GM04503 (cell line): ENCODE measurements at places on chromosomes 2 and 18.

DNA sequence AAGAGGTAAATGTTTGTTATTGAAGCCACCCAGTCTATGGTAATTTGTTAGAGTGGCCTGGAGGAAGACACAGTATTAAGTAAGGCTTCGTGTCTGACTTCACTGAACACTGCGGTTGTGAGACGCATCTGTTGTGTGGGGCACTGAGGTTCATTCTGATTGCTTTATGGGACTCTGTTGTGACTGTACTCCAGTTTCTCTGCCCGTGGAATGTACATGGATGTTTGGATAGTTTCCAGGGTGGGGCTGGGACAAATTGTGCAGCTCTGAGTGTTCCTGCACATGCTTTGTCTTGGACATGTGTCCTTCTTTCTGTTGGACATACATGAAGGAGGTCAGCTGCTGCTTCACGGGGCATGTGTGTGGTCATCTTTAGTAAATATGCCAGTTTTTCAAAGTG, 58.6 kb downstream of the ODC1 start:
- peak; percentile 42 for DNase-seq

GRCh38 chr18:12598181-12598930, 59.6 kb downstream of the SPIRE1 start:
- DNase-seq = peak; percentile 19

GRCh38 chr2:73290049-73290839, 3.1 kb downstream of the EGR4 start:
- DNase-seq = no peak

- DNase-seq = no peak
Observed at GRCh38 chr2:235212501-235213158, 260.8 kb downstream of the SH3BP4 start.

DNA sequence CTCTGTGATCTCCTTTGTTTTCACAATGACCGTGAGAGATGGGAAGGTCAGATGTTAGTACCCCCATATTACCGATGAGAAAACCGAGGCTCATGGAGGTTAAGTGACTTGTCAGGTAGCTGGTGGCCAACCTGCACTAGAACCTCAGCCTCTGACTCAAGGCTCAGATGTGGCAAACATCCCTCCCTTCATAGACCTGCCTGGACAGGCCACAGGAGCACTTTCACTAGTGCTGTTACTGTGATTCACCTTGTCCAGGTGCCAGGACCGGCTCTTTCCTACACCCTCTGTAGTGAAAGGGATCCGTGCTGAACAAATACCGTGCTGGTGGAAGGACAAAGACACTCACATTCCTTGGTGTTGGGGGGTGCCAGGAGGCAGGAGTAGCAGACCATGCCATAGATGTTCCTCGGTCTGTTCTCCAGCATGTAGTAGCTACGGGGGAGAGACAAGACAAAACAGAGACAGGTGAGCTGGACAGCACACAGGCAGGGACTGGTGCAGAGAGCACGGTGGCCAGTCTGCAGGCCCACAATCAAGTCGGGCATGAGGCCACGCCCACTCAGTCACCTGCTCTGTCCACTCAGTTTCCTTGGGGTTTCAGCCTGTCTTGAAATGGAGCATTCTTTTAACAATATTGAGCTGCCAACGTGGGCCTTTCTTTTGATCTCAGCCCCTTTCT, 65.9 kb downstream of the EDAR start:
- DNase-seq = no peak

GRCh38 chr2:106159866-106160785, 34.0 kb downstream of the UXS1 start:
- no peak for DNase-seq

- no peak for DNase-seq
Observed at GRCh38 chr2:8680822-8681760, 765 bp upstream of the ID2 start.

DNA sequence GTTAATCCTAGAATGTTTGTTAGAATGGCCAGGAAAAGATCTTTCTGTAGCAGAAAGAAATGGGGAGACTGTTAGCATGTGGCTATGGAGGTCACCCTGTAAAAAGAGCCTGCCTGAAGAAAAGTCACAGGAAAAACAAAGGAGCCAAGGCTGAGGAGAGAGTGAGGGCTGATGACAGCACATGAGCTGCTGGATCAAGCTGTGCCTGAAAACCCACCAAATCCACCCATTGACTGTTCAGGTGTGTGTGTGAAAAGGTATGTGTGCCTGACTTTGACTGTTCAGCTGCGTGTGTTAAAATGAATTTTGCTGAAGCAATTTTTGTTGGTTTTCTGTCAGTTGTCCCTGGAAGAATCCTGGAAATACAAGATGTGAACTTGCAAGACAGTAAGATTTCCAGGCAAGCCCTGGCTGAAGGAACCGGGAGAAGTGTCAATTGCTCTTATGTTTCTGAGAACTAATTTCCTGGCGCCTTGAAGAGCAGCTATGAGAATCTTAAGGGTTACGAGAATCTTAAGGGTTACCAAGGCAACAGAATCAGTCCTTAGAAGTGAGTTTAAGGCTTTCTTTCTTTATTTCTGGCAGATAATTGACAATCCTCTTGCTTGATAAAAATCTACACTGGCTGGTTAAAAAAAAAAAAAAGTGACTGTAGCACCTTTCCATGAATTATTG, 73.0 kb upstream of the LGALSL start:
- DNase-seq = no peak

- DNase-seq = no peak
Observed at GRCh38 chr18:37567994-37568359, 2.4 kb upstream of the CELF4 start.

- no peak for DNase-seq
Observed at GRCh38 chr2:157786663-157787363, 89.3 kb downstream of the ACVR1 start.
